ENCODE measurements at places on chromosomes 3 and 15.

DNA sequence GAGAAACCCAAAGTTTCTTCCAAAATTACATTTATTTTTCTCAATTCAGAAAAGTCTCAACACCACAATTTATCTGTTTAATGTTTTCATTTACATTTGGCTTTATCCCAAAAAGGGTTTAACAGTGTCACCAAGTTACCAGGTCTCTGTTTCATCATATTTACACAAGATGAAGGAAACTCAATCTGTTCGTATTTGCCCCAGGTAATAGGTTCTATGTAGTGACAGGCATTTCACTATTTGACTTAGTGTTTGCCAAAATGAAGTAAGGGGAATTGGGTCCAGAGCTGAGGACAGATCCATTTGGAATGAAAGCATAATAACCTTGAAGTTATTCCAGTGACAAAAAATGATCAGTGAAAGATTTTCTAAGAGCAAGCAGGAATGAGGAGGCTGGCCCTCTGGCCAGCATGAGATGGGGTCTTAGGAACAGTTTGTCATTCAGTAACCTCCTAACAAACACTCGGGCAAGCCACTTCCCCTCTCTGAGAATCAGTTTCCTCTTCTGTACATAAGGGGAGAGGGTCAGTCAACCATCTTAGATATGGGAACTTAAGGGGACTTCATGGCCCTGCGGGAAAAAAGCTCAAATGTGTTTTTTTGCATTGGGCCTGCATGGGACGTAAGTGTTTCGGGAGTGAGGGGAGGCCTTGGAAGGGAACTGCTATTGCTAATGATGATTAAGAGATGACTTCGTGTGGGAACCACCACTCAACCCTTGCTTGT is 31.8 kb downstream of the UMPS start:
- DNase-seq: no peak

DNA sequence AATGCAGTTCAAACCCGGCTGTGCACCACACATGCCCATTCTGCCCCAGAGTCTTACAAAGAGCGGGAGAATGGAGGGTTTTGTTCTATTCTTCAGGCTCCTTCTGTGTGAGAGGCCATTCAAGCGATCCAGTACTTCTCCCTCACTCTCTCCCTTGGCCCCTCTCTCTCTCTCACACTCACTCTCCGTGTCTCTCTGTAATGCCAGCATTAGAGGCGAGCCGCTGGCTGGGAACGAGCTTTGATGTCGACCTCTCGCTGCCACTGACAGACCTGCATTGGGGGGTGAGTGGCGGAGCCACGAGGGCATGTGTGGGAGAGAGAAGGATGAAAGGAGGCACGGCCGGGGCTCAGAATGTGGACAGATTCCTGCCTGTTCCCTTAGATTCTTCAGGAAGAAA is 231.7 kb upstream of the ARRDC4 start:
- no peak for DNase-seq

DNA sequence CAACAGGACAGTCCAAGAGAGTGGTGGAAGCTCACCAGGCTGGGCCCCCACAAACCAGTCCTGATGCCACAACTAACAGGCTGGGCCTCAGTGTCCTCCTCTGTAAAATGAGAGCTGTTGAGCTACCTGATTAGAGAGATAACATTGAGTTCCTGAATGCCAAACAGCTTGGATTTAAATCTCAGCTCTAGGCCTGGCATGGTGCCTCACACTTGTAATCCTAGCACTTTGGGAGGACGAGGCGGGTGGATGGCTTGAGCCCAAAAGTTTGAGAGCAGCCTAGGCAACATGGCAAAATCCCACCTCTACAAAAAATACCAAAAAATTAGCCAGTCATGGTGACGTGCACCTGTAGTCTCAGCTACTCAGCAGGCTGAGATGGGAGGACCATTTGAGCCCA is 20.1 kb upstream of the TMCC1 start:
- DNase-seq: no peak

DNA sequence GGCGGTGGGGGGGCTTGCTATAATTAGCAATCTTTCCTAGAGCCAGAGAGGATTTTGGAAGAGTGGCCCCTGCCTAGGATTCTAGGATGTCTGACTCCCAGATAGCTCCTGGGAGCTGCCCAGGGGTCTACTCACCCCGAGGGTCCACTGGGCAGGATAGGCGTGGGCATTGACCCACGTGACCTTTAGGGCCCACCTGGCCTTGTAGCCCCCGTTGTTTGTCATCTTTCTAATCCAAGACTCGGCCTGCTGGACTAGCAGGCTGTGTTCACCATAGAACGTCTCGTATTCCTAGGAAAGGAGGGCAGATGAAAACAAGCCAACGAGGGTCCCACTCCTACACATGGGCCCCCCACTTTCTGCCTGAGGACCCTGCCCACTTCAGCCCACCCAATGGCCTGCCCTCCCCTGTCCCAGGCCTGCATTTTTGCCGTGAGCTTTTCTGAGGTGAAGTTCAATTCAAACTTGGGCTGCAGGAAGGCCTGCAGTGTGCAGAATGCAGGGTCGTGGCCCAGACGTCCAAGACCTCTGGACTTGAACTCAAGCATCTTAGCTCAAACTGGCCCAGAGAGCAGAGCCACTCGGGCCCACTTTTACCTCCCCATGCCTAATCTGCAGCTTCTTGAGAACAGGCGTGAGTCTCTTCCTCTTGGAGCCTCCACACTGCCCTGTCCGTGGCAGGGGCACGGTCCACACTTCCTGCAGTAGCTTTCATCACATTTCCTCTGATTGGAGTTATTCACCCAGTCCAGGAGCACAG is 41.5 kb downstream of the MUC4 start:
- no peak for DNase-seq

- DNase-seq: no peak
Observed at GRCh38 chr3:39255503-39256325, 24.1 kb downstream of the CX3CR1 start.

DNA sequence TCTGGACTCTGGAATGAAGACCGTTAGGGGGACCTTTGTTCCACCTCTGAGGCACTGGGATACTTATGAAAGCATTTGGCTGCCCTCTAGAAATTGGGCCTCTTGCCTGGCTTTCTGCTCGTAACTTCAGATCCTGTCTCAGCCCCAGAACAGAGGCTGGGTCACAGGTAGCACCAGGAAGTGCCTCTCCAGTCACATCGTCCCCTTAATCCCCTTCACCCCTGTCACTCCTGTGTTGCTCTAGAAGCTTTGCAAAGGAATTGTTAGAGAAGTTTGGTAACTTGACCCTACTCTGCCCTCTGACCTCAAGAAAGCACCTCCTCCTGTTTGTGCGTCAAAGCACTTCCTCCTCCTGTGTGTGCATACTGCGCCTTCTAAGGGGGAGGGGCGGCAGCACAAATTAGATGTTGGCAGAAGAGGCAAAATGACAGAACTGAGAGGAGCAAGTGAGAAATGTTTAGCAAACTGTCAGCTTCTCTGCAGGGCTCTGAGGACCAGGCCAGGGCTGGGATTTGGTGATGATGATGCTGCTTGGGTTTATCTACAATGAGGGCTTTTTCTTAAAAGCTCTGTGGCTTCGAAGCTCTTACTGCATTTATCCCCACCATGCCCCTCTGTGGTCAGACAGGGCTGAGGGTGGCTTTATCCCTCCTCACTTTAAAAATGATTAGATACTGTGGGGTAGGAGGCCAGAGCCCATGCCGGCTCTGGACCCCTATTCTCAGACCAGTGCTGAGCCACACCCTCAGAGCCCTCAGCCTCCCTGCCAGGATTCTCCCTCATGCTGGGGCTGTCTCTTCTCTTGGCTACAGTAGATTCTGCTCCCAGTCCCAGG is 76.2 kb downstream of the LARS2 start:
- no peak for DNase-seq

GRCh38 chr15:42736793-42737528 is at the start of gene CDAN1:
Gene CDAN1 (minus strand): TSS chr15:42737128. CDS start chr15:42737102, 26 bp downstream.
- peak; percentile 47 for DNase-seq

- DNase-seq: no peak
Observed at GRCh38 chr3:55174747-55175146, 246.9 kb upstream of the LRTM1 start.

DNA sequence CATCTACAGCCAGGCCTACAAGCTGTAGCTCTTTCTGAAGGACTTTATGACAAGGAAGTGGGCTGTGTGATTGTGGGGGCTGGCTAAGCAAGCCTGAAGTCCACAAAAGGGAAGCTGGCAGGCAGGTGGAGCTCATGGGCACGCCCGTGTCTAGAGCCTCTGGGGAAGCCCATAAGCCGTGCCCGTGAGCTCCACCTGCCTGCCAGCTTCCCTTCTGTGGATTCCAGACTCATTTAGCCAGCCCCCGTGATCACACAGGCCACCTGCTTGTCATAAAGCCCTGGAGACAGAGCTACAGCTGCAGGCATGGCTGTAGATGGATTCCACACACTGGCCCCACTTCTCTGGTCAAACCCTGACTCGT is 15.2 kb downstream of the EFCC1 start:
- DNase-seq: no peak

DNA sequence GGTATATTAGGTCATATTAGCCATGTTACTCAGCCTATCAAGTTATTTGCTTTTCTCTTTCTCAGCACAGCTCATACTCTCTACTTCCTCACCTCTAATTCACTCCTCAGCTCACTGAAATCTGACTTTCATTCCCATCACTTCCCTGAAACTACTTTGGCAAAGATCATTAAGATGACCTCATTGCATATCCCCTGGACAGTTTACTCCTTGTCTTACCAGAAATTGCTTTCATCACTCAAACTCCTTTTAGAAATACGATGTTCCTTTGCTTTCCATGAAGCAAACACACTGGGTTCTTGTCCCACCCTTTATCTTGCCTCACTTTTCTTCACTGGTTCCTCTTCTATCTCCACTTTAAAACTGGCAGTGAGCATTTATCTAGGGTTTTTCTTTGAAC is 354.4 kb downstream of the TUSC7 start:
- DNase-seq: peak; percentile 59

- no peak for DNase-seq
Observed at GRCh38 chr3:128992926-128993460, 883 bp downstream of the CFAP92 start.

DNA sequence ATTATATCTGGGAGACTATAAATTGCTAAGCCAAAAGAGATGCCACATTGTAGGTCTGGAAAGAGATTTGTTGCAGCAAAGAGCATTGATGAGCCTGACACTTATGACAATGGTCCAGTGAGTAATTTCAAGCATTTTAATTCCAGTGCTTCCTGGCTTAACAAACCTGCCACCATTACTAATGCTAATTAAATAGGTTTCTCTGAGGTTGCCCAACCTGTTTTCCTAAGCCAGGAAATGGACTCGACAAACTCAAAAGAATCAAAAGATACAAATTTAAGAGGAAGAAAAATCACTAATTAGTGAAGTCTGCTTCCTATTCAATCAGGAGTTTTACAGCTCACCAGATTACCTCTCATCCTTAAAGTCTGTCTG is 36.7 kb upstream of the CTDSPL start:
- no peak for DNase-seq

DNA sequence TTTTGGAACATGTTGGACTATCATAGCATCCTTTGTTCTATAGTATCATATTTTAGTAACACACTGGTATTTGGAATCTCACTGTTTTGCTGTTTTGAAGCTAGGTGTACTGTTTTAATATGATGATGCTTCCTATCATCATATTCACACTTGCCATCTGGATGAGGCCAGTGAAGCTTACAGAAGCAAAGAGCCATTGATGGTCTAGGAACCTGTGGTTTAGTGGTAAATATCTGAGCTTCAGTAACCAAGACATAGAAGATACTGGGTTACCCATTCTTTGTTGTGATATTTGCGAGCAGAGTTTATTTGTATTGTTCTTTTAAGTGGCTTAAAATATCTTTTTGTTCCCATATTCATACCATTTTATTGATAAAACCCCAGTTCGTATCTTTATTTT is 304.1 kb downstream of the SATB1 start:
- no peak for DNase-seq

GRCh38 chr3:72347819-72348319 is 500.4 kb downstream of the SHQ1 start:
- DNase-seq: no peak

GRCh38 chr3:16290007-16290826 is 25.2 kb downstream of the OXNAD1 start:
- no peak for DNase-seq

GRCh38 chr3:72113564-72113963 is 328.6 kb upstream of the PROK2 start:
- DNase-seq: no peak

DNA sequence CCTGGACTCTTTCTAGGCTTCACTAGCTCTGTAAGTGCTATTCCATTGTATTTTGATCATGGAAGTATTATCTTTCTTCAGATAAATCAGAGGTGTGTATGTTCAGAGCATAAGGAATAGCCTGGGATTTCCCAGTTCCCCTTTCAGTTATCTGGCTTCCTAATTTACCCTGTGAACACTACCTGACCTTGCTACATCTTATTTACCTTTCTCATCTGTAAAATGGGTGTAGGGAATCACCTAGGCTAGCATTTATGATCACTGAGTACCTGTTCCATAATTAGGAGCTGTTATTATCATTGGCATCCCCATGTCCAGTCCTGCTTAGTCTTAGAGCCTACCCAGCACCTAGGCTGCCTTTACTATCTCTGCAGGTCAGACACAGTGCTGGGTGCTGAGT is 149.3 kb upstream of the NR2F2 start:
- DNase-seq: no peak

DNA sequence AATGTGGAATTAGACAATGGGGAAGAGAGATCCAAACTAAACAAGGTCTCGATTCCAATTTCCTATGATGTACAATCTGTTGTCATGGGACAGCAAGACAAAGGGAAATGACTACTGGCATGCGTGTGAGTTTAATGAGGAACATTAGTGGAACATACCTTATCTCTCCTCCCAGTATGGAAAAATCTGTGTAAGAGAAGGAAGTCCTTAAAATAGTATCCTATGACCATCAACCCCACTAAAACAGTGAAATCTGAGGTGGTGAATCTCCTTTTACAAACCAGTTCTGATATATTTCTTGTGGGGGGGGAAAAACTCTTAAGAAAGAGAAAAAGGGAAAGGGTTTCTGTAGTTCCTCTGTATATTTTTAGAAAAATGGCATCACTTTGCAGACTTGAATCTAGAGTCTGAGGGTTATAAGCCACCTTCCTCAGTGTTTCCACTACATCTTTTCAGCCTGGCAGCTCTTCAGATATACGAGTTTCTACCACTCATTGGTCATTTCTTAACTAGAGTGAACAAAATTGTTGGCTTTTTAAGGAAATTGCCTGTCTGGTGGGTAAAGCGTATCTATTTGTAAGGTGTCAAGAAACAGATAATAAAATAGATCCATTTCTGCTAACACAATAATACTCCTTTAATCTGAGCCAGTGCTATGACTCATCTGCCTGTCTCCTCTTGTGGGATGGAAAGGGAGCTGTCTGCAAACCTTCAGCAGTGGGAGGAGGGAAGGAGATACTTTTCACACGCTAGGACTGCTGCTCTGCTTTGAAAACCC is 3.0 kb upstream of the TNFAIP8L3 start:
- no peak for DNase-seq

GRCh38 chr15:100190675-100191074 is 151.1 kb downstream of the ADAMTS17 start:
- DNase-seq: no peak

DNA sequence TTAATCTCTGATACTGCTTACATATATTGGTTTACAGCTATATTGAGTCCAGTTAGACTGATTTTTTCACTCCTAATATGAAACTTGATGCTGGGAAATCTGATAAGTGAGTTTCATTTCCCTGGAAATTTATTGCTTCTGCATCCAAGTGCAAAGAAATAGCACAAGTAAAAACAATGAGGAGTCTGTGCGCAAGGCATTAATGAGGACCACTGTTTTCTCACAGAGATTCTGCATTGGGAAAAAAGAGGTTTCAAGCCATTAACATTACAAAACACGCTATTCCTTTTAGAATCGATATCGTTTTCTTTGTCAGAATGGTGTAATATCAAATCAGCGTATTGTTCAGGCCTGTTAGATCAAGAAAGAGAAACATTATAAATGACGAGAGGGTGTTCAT is 723.3 kb upstream of the ARRDC4 start:
- DNase-seq: no peak

- no peak for DNase-seq
Observed at GRCh38 chr3:13292375-13292774, 127.7 kb downstream of the NUP210 start.

All from fibroblast of skin of left biceps (primary cell).